ENCODE measurements at places on chromosomes 11 and 22.

GRCh38 chr22:45503050-45503815, 550 bp downstream of the FBLN1 start:
- no peak for DNase-seq

GRCh38 chr11:66904561-66904960, 47.7 kb downstream of the LRFN4 start:
- DNase-seq = no peak

- DNase-seq = no peak
These were observed 21.2 kb upstream of the OSBPL5 start for GRCh38 chr11:3186166-3186953.

GRCh38 chr22:23829845-23830372, 8.9 kb downstream of the DERL3 start:
- no peak for DNase-seq

DNA sequence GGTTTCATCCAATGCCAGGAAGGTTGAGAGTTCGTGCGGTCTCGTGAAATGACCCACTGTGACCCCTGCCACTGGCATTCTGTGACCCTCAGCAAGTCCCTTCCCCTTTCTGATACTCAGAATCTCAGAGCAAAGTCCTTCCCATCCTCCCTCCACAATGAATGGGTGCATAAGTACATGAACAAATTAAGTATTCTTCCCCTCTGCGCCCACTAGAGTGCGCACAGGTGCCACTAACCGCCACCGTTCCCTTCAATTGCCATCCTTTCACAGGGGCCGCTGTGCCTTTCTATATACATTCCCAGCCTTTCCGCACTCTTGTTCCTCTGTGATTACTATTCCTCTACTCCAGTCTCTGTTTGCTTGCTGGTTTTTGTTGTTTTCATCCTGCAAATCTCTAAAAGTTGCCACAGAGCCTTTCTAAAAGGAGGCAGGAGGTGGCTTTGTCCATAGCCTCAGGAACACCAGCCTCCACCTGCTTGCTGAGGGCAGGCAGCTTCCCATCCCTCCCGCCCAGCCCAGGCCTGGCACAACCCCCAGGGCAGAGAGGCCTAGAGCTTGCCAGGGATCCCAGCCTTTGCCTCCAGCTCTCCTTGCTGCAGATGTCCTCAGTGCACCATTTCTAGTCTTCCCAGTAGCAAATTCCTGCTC, 6.7 kb upstream of the AP1B1 start:
- peak; percentile 66 for DNase-seq

DNA sequence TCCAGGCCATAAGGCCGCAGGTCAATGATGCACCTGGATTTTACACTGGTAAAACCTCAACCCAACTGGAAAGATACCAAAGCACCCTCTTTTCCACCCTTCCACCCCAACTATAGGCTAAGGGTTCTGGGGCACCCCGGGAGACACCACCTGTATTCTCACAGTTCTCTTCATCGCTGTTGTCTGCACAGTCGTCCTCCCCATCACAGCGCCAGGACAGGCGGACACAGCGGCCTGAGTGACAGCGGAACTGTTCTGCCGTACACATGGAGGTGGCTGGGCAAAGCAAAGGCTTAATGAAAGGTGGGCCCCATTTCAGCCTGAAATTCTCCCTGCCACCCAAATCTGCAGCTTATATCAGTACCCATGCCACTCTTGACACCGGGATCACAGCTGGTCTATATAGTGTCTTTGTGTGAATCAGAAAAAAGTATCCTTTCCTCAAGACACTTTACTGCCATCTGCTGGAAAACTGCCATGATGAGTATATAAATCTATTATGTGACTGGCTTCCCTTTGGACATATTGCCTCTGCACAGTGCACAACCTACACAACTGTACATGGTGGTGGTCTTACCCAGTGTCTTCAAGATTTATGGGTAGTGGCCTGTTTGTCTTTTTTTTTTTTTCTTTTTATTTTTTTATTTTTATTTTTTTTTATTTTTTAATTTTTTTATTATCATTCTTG, 21.5 kb downstream of the LRP4 start:
- DNase-seq = peak; percentile 16

- no peak for DNase-seq
These were observed 56.7 kb upstream of the LINC01488 start for GRCh38 chr11:69424748-69425147.

DNA sequence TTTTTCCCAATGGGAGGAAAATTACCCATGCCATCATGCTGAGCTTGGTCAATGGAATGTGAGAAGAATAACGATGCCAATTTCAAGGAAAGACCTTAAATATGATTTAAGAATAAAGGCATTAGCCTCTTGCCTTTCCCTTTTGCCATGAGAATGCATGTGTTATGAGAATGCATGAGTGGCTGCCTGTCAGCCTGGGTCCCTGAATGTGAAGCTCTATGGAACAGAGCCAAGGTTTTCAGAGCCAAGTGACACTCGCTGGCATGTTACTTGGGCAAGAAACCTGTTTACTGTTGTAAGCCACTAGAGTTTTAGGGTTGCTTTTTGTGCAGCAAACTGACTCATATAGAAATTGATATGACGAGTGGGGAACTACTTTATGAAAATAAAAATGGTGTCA, 75.7 kb downstream of the JRKL start:
- DNase-seq = no peak

- no peak for DNase-seq
These were observed 11.9 kb upstream of the NXF1 start for GRCh38 chr11:62817129-62817528.

- DNase-seq = no peak
These were observed 22.1 kb downstream of the AP2A2 start for GRCh38 chr11:947744-948143.

DNA sequence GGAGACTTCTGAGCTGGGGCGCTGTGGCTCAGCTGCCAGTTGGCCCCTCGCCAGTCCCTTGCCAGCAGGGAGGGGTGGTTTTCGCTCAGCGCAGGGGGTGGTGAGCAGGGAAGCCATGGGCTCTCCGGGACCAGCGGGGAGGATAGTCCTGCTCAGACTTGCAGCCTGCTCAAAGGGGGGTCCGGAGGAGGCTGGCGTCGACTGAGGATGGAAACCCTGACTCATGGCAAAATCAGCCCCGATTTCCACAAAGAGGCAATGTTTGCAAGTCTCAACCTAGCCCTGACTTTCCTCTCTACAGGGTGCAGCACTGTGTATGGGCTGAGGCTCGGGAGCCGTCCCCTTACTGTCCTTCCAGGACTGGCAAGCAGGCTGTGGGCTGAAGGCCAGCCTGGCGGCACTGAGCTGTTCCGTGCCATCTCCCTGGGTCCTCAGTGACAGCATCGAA, 35.1 kb downstream of the FBLN1 start:
- no peak for DNase-seq

DNA sequence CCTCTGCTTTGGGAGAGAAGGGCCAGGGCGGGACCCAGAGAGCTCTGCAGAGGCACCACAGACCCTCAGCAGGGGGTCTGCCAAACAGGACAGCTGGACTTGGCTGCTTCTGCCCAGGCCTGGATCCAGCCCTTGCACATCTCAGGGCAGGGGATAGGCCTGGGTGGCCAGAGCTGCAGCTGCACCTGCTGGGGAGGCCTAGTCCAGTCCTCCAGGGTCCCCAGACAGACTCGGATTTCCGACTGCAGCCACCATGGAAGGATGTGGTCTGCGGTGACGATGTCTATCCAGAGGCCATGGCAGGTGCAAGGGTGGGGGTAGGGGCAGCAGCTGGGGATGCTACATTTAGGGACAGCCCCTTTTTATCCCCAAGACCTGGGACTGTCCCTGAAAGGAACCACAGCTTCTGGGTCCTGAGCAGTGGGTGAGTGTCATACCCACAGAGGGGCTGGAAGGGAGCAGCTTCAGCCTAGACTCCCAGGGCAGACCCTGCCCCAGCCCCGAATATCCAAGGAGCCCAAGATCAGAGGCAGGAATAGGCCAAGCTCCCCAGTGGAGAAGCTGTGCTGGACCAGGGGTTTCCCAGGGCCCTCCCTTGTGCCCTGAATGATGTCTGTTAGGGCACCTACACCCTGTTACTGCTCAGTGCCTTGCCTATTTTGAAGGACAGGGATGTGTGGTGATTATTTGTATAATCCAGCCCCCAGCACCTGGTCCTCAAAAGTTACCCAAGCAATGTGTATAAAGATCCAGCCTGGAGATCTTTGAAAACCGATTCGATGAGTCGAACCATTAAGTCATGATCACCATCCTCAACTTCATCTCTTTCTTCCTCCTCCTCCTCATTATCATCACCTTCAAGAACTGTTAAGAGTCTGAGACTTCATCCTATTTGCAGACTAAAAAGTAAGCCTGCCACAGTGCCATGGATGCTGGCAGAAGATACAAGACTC, 2.5 kb upstream of the IGLL5 start:
- peak; percentile 81 for DNase-seq

DNA sequence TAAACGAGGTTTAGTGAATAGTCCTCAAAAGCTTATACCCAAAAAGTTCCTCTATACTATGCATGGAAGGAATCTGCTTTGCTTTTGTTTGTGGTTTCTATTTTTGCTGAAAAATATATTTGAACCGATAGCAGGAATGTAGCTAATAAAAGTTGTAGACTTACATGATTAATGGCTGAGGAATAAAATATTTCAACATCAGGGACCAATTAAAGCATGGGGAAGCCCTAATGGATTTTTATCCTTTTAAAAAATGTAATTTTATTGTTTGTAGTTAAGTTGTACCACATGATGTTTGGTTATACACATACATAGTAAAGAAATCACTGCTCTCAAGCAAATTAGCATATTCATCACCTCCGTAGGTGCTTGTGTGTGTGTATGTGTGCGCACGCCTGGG, 295.3 kb upstream of the CNTN5 start:
- DNase-seq = no peak

GRCh38 chr11:69593851-69594250, 47.1 kb upstream of the CCND1 start:
- no peak for DNase-seq

DNA sequence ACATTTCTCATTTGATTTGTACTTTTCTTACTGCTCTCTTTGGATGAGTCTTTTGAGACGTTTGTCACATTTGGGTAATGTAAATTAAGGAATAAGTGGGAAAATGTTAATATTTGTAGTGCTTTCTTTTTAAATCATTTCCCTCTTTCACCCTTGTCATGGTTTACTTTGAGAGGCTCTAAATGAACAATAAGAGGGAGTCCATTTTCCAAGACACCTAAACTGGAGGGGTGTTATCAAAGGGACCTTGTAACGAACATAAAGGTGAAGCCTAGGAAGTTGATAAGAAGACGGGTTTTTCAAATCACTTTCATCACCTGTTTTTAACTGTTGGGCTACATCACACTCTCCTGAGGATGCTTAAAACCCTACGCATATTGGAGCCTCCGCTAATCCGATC, 12.1 kb downstream of the EED start:
- no peak for DNase-seq

GRCh38 chr22:44426981-44427380, 71.1 kb downstream of the RTL6 start:
- no peak for DNase-seq

GRCh38 chr22:24517446-24517845, 22.3 kb downstream of the UPB1 start:
- no peak for DNase-seq

GRCh38 chr11:35274909-35275785, 136.2 kb downstream of the CD44 start:
- DNase-seq = no peak

GRCh38 chr11:78156127-78156844, 16.9 kb upstream of the ALG8 start:
- DNase-seq = no peak

GRCh38 chr11:45457649-45458048, 171.5 kb upstream of the SYT13 start:
- no peak for DNase-seq

DNA sequence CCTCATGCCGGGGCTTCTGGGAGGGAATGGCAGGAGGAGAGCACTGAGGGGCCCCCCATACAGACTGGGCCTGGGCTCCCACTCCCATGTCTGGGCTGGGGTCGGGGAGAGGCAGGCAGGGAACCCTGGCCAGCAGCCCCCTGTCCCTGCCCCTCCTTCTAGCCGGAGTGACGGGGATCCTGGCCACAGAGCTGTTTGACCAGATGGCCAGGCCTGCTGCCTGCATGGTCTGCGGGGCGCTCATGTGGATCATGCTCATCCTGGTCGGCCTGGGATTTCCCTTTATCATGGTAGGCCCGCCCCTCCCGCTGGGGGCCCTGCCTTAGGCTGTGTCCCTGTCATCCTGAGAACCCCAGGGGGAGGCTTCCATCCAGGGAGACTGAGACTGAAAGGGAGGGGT, 10.0 kb upstream of the MIF start:
- DNase-seq = no peak

DNA sequence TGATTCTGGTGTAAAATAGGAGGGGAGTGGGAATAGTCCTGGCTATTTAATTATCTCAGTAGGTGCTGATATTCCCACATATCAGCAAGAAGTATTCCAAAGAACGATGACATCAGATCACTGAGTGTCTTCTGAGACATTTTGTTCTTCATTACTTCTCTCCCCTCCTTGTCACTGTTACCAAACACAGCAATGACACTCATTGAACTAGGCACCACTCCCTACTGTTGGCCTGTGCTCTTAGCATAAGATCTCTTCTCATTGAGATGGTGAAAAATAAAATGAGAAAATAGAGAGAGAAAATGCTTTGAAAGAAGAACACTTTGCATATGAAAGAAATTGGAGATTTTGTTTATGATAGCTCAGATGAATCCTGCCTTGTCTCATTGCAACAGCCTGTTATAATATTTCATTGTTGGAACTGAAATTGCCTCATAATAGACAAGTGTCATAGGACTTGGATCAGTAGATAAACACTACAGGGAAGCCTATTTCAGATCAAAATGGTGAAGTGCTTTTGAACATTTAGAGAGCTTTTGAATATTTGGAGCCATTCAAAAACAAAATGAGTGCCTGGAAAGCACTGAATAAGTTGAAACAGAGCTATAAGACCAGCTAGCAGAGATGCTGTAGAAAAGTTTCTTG, 11.3 kb upstream of the ETS1 start:
- DNase-seq = no peak

DNA sequence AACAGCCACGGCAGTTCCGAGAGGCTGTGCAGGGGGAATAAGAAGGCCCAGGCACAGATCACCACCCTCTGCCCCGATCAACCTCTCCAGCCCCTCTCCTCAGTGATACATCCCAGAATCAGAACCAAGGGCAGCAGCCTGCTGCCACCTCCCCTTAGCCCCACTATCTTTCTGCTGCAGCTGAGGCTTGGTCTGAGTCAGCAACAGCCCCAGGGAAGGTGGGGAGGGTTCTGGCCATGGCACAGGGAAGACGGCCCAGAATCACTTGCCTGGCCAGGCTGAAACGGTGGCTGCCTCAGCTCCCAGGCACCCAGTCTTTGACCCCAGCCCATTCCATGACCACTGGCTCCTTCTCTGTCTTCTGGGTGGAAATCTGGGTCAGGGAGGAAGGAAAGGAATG, 2.3 kb downstream of the CHID1 start:
- no peak for DNase-seq

DNA sequence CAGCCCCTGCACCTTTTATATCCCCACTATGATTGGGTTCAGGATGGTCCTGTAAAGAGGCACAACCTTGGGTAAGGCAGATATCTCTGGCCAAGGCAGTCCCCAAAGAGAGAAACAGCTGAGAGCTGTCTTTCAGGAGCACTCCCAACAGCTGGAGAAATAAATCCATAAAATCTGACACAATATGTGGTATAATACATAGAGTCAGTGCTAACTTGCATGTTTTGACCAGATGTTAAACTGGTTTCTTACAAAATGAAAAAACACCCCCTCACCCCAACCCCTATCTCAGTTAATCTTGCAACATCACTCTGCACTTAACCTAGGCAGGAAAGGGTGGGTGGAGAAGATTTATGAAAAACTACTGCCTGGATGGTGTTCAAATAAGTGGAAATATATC, 44.0 kb upstream of the C11orf87 start:
- no peak for DNase-seq
